ENCODE measurements at places on chromosomes 5 and 9. TPM values are rescaled to one million over a fixed set of nuclear protein-coding genes. Genes with fewer than 3 reads are reported as not detected.

DNA sequence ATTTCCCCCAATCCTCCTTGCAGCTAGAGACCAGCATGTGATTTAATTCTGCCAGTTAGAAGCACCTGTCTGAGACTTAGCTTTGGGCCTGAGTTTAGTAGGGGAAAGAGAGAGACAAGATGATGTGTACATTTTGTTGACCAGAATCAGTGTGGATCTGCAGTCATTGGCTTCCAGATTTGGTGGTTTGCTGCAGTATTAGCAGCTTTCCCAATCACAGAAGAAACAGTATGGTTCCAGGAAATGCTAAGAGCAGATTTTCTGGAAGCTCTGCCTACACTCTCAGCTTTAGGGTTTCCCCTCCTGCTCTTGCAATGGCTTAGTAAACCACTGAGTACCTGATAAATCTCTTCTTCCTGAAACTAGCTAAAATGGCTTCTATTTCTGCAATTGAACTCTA lies 48.8 kb upstream of the FREM1 start:
- no peak for DNase-seq

- no peak for DNase-seq
Measured at GRCh38 chr5:17187011-17187785, 30.2 kb upstream of the BASP1 start.

- DNase-seq: peak; percentile 26
Measured at GRCh38 chr5:88819301-88819999, 63.5 kb downstream of the MEF2C start.

- DNase-seq: no peak
Measured at GRCh38 chr9:13621872-13622564, 342.5 kb upstream of the MPDZ start.

DNA sequence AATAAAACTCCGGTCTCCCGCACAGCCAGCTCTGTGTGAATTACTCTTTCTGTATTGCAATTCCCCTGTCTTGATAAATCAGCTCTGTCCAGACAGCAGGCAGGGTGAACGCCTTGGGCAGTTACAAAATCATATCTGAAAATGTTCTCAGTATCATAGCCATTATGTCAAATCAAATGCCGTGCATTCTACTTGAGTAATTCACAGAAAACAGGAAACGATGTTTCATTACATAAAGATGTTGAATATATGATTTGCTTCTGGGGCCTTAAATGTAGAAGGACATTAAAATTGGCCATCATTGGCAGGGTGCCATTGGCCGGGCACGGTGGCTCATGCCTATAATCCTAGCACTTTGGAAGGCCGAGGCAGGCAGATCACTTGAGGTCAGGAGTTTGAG lies 8.5 kb downstream of the POLR3G start:
- DNase-seq: peak; percentile 79

The DIPK1B gene
- 238 TPM for total RNA-seq

- no peak for DNase-seq
Measured at GRCh38 chr5:139903450-139903794, 107.8 kb downstream of the PSD2 start.

The ZNF618 gene
- total RNA-seq: 19.5 TPM

All from dermis blood vessel endothelial cell (primary cell).